Activated CD4-positive, alpha-beta T cell treated with anti-CD3 and anti-CD28 coated beads, Interleukin-2, amount 50 U/mL, for 1 hour (primary cell): ENCODE measurements at places on chromosomes 4 and X.

- DNase-seq: no peak
Measured at GRCh38 chrX:110322603-110323002, 4.7 kb upstream of the AMMECR1 start.

GRCh38 chrX:43176686-43177085 lies 398.7 kb upstream of the PPP1R2C start:
- DNase-seq: no peak

GRCh38 chr4:23333556-23333945 lies 556.3 kb downstream of the PPARGC1A start:
- no peak for DNase-seq

GRCh38 chr4:78613522-78614321 lies 62.2 kb downstream of the ANXA3 start:
- DNase-seq: no peak

DNA sequence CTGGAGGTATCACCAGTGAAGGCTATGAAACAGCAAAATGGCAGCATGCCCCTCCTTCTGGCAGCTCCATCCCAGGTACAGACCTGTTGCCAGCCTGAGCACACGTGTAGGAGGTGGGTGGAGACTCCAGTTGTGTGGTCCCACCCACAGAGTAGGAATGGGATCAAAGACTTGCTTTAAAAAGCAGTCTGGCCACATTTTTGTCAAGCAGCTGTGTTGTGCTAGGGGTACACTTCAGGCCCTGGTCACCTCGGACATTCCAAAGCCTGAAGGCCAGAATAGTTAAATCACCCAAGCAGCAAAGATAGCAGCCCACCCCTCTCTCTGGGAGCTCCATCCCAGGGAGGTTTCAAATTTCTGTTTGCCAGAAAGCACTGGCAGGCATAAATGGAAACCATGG lies 20.3 kb upstream of the AMBN start:
- DNase-seq: no peak

GRCh38 chrX:149641835-149642234 lies 10.2 kb upstream of the TMEM185A start:
- DNase-seq: no peak

- DNase-seq: no peak
Measured at GRCh38 chrX:41024755-41025154, 60.5 kb upstream of the USP9X start.

- DNase-seq: no peak
Measured at GRCh38 chr4:142778900-142779299, 67.2 kb downstream of the INPP4B start.

- no peak for DNase-seq
Measured at GRCh38 chr4:54882616-54883015, 224.9 kb downstream of the KIT start.

GRCh38 chr4:10981576-10981975 lies 297.0 kb upstream of the CLNK start:
- DNase-seq: no peak

DNA sequence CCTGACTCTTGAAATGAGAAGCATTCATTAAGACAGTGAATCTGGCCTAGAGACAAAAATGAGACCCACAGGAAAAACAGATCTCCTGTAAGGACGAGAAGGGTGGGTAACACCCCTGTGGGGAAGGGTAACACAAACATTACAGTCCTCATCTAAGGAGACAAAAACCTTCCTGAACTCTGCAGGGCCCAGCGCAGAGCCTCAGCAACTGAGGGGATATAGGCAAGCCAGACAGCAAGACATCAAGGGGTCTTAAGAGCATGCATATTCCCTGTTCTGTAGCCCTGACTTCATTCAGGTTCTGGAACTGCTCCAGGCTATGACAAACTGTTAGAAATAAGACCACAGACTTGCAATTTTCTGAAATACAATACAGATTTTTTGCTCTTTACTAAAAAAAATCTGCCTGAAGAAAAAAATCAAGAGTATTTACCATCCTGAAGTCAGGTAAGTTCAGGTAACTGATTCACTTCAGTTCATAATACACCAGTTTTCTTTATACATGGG lies 15.5 kb downstream of the COX18 start:
- DNase-seq: no peak

DNA sequence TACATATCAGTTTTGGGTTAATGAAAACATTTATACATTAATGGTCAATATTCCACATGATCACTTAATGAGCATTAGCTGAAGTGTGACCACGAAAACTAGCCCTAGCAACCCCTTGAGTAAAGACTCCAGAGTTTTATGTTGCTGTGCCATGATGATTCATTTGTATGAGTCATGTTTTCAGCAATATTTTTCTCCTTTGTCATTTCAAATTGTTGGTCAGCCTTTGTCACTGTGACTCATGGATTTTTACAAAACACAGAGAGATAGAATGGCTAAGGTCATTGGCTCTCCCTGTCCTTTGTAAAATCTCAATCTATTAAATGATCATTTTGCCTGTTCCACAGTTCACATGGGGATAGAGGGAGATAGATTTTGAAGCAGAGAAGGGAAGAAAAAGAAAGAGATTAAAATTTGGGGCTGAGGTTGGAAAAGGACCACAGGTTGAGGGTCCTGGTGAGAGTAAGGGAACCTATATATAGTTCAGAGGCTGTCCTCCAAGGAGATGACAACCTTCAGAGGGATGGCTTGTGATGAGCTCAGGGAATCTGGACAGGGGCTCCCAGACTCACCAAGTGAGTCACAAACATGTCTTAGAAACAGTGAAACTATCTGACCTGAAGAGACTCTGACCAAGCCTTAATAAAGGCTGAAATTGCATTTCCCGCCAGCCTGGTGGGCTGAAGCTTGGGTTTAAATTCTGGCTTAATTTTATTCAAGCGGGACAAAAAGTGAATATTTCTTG lies 25.6 kb downstream of the NR0B1 start:
- no peak for DNase-seq

DNA sequence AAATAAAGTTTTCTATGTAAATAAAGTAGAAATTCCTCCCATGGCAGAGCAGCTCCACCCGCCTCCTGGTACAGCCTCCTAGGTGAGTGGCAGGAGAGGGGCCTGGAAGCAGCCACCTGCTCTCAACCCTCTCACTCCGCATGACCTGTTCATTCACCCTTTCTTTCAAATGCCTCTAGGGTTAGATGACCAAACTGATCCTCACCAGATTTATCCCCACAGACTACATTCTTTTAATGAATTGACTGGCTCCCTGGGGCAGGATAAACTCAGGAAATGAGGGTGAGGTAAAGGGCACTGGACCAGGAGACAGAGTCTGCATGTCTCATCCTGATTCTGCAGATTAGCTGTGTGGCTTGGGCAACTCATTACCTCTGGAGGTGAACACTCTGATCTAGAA lies 32.6 kb upstream of the NKX6-1 start:
- DNase-seq: no peak

GRCh38 chr4:145347684-145348083 lies 134.0 kb upstream of the SMAD1 start:
- no peak for DNase-seq

DNA sequence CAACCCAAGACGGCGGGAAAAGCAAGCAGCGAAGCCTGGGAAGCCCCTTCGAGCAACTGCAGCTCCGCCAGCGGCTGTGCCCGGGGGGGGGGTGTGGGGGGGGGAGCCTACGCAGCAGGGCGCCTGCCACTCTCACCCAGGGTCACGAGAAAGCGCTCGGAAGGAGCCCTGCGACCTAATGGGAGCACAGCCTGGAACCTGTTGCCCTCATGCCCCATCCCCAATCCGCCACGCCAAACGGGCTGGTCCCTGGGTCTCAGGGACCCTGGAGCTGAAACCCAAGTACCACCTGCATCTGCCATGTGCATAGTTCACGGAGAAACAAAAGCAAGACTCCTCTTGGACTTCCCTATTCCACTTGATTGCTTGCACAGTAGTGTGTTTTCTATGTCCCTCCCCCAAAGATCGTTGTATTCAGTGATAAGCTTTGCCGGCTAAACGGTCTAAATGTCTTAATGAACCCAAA lies 359 bp upstream of the GAB3 start:
- no peak for DNase-seq
